ENCODE measurements at places on chromosomes 3 and 15.

- DNase-seq: no peak
These were observed 148.5 kb downstream of the IGF1R start for GRCh38 chr15:98796685-98797357.

GRCh38 chr15:92637626-92638025 is 17.9 kb downstream of the FAM174B start:
- no peak for DNase-seq

DNA sequence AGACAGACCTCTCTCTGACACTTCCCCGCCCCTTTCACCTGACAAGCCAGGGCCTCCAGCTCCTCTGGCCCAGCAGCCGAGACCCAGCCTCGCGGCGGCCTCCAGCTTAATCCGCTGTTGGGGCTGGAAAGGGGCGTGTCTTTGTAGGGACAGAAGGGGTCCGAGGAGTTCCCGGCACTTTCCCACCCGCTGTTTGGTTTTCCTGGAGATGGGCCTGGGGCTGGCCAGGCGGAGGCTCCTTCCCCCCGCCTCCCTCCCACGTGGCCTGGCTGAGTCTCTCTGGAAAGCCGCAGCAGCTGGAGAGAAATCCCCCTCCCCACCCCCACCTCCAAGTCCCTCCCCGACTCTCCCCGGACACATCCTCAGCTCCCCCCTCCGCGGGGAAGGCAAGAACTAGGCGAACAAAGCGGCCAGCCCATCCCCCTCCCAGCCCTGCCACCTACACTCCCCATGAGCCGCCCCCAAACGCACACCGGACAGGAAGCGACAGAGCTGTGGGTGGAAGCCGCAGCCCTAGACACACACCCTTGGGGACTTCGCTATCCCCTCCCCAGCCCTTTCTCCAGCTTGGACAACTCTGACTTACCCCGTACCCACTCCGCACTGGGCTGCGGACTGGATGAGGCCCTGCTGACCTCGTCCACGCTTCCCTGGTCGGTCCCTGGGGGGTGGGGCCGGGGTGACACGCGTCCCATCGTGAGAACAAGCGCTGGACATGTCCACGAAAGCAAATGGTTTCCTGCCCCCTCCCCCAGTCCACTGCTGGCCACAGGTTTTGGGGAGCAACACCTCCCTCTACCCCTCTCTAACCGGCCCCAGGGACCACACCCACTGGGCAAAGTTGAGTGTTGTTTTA is 1.2 kb downstream of the IGDCC4 start:
- DNase-seq: no peak

GRCh38 chr3:133124511-133124910 is 86.3 kb downstream of the TMEM108 start:
- DNase-seq: no peak

- no peak for DNase-seq
These were observed 117.9 kb downstream of the MECOM start for GRCh38 chr3:169545606-169546005.

DNA sequence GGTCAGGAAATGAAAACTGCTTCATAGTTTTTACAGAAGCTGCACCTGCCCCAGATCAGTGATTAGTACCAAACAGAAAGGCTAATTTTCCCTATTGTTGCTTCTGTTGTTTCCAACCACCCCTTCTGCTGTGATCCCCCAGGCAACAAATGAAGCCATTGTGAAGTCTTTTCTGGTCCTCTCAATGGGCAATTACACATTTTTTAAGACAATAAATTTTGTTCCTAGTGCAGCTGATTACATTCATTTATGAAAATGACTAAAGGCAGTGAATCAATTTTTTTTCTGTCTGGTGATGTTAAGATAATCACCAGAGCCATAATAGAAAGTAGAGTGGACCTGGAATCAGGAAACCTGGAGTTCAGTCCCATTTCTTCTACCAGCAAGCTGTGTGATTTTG is 32.7 kb downstream of the GLDN start:
- no peak for DNase-seq

GRCh38 chr3:107545680-107546120 is 22.9 kb downstream of the BBX start:
- no peak for DNase-seq

- no peak for DNase-seq
These were observed 83.5 kb downstream of the AQP9 start for GRCh38 chr15:58221591-58222241.
